ENCODE measurements at places on chromosomes 3 and 15.

DNA sequence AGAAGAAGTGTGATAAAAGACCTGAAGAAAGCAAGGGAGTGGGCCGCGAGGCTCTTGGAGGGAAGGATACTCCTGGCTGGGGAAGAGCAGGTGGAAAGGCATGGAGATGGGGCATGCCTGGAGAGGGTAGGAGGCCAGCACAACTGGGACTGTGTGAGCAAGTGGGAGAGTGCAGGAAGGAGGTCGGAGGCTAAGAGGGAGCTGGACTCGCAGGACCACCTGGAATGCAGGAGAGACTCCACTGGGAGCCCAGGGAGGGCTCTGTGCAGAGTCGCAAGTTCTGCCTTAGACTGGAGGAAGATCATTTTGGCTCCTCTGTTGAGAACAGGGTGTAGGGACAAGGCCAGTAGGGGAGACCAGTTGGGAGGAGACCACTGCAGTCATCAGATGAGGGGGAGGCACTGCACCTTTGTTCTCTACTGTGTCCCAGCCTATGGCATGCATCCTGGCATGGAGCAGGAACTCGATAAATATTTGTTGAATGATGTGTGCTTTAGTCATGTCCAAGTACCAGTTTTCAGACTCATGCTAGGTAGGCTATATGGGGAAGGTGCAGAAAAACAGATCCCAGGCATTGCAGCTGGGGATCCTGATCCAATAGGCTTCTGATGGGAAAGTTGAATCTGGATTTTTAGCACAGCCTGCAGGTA lies 13.7 kb downstream of the FAM107A start:
- DNase-seq = no peak

GRCh38 chr3:184335291-184335660 lies 2.1 kb upstream of the FAM131A start:
- DNase-seq = no peak

- DNase-seq = no peak
Measured at GRCh38 chr3:150116196-150116595, 145.5 kb upstream of the PFN2 start.

- peak; percentile 32 for DNase-seq
Measured at GRCh38 chr15:28021281-28022039, 77.7 kb downstream of the OCA2 start.

GRCh38 chr3:46112984-46113383 lies 85.7 kb upstream of the XCR1 start:
- no peak for DNase-seq

GRCh38 chr3:102714567-102714966 lies 279.8 kb downstream of the ZPLD1 start:
- no peak for DNase-seq

DNA sequence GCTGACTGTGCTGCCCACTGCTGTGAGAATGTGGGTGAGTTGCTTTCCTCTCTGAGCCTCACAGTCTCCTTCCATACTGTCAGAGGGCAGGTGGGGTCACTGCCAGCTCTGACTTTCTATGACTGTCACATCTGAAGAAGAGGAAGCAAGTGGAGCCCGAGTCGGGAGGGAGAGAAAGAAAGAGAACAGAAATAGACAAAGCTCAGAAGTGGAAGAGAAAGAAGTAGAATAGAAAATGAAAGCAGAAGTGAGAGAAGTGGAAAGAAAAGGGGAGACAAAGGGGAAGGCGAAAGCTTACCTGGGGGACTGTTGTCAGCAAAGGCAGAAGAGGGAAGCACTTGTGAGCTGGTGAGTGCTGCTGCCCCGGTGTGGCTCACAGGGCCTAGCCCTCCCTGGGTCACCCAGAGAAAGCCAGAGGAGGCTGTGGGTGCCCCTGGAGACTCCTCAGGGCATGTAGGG lies 57.9 kb downstream of the EPHB1 start:
- no peak for DNase-seq

- no peak for DNase-seq
Measured at GRCh38 chr15:87680208-87680607, 576.3 kb downstream of the NTRK3 start.

GRCh38 chr3:101017017-101017416 lies 23.8 kb upstream of the ABI3BP start:
- peak; percentile 40 for DNase-seq

DNA sequence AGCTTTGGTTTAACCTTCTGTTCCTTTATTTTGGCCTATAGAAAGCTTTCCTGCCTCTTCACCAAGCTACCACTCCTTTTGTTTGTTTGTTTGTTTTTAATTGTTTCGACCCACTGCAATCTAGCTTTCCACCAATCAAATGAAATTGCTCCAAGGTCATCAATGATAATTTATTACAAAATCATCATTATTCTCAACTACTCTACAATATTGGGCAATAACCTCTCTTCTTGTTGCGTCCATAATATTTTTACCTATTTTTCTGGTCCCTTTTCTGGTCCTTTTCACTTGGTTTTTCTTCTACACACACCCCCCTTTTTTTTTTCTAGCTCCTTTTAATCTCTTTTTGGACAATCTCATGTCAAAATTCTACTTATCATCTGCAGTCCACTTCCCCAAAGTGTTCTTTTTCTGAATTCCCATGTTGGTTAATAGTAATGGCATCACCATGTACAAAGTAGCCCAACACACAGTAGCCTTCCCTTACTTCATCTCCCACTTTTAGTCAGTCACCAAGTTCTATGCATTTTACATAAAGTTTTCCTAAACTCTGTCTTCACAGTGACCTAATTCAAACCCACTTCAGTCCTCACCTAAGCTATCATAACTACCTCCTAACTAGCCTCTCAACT lies 11.0 kb upstream of the ANKRD28 start:
- DNase-seq = no peak

- no peak for DNase-seq
Measured at GRCh38 chr3:60413551-60413950, 837.7 kb downstream of the FHIT start.

- no peak for DNase-seq
Measured at GRCh38 chr3:12046406-12046805, 42.2 kb downstream of the SYN2 start.

GRCh38 chr3:42639192-42639591 lies 14.3 kb upstream of the ZBTB47 start:
- DNase-seq = no peak

DNA sequence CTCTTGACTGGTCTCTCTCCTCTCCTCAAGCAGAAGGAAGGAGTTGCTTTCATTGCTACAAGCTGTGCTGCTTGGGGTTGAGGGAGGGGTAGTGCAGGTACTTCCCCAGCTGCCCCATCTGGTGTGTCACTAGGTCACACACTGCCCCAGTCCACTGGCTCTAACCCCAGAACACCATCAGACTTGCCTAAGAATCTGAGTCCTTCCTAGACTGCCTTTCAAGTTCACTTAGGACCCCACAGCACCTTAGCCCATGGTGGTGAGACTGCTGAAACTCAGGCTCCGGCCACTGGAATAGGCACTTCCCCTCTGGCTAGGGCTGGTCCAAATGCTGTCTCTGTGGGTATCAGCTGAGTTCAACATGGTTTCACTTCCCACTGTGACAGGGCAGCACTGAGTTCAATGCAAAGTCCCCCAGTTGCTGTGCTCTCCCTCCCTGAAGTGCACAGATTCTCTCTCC lies 279.7 kb upstream of the GOLGA6L4 start:
- DNase-seq = no peak

GRCh38 chr3:138033202-138033691 lies 23.3 kb downstream of the CLDN18 start:
- DNase-seq = no peak

DNA sequence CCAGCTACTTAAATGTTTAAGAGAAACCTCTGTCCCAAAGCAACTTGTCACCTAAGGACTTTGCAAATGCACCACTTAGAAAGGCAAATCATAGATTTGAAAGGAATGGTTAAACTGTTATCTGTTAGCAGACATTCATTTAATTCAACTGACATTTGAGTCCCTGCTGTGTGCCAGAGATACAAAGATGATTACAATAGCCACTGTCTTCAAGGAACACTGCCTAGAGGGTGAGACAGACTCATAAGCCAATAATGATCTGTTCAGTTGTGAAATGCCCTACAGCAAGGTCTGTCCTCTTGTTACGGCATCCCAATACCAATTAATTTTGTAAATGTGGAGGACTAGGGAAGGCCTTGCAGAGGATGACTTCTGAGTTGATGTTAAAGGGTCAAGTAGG lies 113.1 kb downstream of the ATG7 start:
- DNase-seq = no peak
